SJSA1 (cell line): ENCODE measurements at places on chromosomes 2 and 18. TPM values are rescaled to one million over a fixed set of nuclear protein-coding genes. Genes with fewer than 3 reads are reported as not detected.

DNA sequence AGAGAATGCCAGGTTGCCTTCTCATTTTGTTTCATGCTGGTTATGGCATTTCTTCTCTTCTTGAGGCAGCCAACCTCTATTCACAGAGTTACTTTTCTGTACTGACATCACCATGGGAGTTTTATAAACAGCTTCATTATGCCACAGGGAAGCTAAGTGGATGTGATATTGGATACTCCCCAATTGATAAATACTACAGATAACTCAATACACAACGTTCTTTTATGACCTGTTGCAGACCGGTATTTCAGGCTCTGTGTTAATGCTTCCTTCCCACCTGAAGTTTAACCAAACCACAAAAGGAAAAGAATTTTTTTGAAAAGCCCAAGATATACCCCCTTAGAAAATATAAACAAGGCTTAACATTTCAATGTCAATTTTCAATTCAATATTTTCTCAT is 258.3 kb upstream of the SOX11 start:
- H3K27ac ChIP-seq = no peak overlapping the region
- DNase-seq = no peak
- H3K4me1 ChIP-seq = no peaks in the 10 kb centered on the region
- no peaks in the 10 kb centered on the region for H3K36me3 ChIP-seq
- no peaks in the 10 kb centered on the region for H3K27me3 ChIP-seq

- DNase-seq = no peak
- H3K4me1 ChIP-seq = peaks cover 27% of the 10 kb centered on the region
- no peaks in the 10 kb centered on the region for H3K27me3 ChIP-seq
- peak overlapping the region; percentile 48 for H3K27ac ChIP-seq
- no peaks in the 10 kb centered on the region for H3K36me3 ChIP-seq
These were observed 25.2 kb upstream of the LCLAT1 start for GRCh38 chr2:30421604-30422443.

DNA sequence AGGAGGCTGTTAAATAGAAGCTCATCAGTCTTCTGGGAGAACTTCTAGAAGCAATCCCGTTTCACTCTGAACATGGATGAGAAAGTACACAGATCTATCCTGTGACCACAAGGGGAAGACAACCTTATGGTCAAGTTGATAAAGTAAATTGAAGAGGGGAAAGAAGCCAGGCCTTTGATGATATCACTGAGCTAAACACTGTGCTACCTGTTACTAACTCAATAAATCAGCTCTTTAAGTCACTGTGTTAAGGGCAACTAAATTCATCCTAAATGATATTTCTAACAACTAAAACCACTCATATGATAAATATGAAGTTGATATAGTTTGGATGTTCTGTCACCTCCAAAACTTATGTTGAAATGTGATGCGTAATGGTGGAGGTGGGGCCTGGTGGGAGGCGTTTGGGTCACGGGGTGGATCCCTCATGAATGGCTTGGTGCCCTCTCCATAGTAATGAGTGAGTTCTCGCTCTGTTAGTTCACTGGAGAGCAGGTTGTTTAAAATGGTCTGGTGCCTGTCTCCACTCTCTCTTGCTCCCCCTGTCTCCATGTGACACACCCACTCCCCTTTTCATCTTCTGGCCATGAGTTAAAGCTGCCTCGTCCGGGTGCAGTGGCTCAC is 23.6 kb downstream of the OLA1 start:
- peaks cover 40% of the 10 kb centered on the region for H3K36me3 ChIP-seq
- no peaks in the 10 kb centered on the region for H3K4me1 ChIP-seq
- H3K27ac ChIP-seq = no peak overlapping the region
- H3K4me3 ChIP-seq = no peak overlapping the region
- no peaks in the 10 kb centered on the region for H3K27me3 ChIP-seq

DNA sequence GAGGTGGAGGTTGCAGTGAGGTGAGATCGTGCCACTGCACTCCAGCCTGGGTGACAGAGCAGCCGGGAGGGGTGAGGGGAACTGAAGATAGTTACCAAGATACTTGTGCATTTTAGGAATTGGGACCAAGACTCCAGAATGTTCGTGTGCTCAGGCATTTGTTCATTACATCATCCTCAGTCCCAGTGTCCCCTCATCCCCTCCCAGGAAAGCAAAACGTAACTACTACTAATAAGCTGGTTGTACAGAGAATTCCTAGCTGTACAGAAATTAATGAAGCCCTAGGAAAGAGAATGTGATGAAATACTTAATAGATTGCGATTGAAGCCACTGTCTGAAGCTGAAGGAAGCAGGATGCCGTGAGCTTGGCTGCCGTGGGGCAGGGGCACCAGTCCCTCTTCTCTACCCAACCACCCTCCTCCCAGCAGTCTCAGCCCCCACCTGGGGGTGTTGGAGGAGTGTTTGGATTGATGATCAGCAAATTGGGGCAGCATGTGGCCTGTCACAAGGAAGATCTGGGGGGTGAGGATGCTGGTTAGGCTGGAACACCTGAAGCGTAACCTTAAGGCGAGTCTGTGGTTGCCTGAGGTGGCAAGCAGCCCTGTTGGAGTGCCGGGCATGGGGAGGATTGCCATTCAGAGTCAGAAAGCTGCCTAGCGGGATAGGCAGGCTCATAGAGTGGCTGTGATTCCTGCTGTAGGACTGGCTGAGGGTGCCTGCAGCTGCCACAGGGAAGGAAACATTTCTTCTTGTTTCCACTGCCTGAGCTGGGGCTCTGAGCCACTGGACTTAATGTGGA is 140.9 kb downstream of the SH3RF3 start:
- no peaks in the 10 kb centered on the region for H3K27me3 ChIP-seq
- H3K36me3 ChIP-seq = no peaks in the 10 kb centered on the region
- H3K4me1 ChIP-seq = peaks cover 22% of the 10 kb centered on the region

- H3K27me3 ChIP-seq = no peaks in the 10 kb centered on the region
- H3K36me3 ChIP-seq = no peaks in the 10 kb centered on the region
- peaks cover 43% of the 10 kb centered on the region for H3K4me1 ChIP-seq
- peak overlapping the region; percentile 55 for H3K27ac ChIP-seq
These were observed 10.9 kb downstream of the INPP4A start for GRCh38 chr2:98455494-98455976.

DNA sequence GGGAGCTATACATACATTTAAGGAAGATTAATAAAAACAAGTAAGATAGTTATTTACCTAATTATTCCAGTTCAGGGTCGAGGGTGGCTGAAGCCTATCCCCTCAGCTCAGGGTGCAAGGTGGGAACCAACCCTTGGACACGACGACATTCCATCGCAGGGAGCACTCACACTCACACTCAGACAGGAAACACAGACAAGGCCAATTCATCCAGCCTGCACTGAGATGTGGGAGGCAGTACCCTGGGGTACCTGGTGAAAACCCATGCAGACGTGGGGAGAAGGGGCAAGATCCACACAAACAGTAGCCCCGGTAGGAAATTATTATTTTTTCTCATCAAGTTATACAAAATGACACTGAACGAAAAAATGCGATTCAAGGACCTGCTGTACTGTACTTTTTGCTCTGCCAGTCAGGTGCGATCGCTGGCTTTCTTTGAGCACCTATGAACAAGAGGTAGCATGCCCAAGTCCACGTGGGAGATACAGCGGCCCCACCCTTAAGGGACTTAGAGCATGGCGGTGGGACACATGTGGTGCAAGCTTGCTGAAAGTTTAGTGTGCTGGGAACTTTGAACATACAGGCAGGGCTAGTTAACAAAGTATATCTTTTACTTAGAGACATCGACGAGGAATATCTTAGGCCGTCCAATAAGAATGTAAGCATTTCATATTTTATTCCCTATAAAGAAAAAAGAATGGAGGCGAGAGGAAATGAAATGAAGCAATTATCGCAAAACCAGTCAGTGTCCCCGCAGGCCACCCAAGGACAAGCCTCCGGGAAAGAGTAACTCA is 624 bp downstream of the METTL8 start:
- no peaks in the 10 kb centered on the region for H3K27me3 ChIP-seq
- DNase-seq = no peak
- peak overlapping the region; percentile 71 for H3K4me3 ChIP-seq
- H3K4me1 ChIP-seq = peaks cover 10% of the 10 kb centered on the region

DNA sequence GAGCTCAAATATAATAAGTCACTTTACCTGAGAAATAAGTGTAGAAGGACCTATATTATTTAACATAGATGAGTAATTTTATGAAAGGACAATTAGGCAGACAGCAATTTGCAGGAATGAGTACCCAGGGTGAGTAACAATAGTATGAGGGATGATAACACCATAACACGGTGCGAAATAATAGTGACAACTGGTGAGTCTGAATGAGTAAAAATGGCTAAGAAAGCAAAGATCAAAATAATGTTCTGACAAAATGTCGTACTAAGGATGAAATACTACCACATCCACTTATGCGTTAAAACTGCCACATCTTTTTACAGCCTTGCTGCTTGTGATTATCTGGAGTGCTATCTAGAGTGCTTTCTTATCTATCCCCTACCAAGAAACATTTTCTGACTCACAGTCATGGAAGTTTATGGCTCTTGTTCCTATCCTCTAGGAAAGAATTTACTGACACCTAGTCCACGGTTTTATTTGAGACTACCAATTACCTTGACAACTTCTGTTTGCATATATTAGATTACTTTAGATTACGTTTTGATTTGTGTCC is 929.7 kb downstream of the LRP1B start:
- DNase-seq = no peak
- no peak overlapping the region for H3K4me3 ChIP-seq
- no peaks in the 10 kb centered on the region for H3K36me3 ChIP-seq
- no peaks in the 10 kb centered on the region for H3K4me1 ChIP-seq
- H3K27me3 ChIP-seq = no peaks in the 10 kb centered on the region

GRCh38 chr2:136069773-136070172 is 48.2 kb downstream of the CXCR4 start:
- H3K36me3 ChIP-seq = no peaks in the 10 kb centered on the region
- H3K27ac ChIP-seq = no peak overlapping the region
- no peaks in the 10 kb centered on the region for H3K27me3 ChIP-seq
- DNase-seq = no peak

GRCh38 chr2:174670446-174670845 is 72.8 kb upstream of the WIPF1 start:
- no peak overlapping the region for H3K27ac ChIP-seq
- H3K4me1 ChIP-seq = peaks cover 15% of the 10 kb centered on the region
- H3K27me3 ChIP-seq = no peaks in the 10 kb centered on the region
- H3K36me3 ChIP-seq = peaks cover 37% of the 10 kb centered on the region
- no peak for DNase-seq

GRCh38 chr2:226362980-226363379 is 436.6 kb downstream of the IRS1 start:
- H3K27me3 ChIP-seq = no peaks in the 10 kb centered on the region
- H3K36me3 ChIP-seq = no peaks in the 10 kb centered on the region
- no peak overlapping the region; the same call in 1 of the 2 replicates for H3K27ac ChIP-seq
- H3K4me1 ChIP-seq = peaks cover 10% of the 10 kb centered on the region
- peak; percentile 44 for DNase-seq
- H3K4me3 ChIP-seq = no peak overlapping the region

GRCh38 chr2:20094142-20094755 is 42.8 kb upstream of the LAPTM4A start:
- no peak for DNase-seq
- H3K4me1 ChIP-seq = peaks cover 41% of the 10 kb centered on the region

DNA sequence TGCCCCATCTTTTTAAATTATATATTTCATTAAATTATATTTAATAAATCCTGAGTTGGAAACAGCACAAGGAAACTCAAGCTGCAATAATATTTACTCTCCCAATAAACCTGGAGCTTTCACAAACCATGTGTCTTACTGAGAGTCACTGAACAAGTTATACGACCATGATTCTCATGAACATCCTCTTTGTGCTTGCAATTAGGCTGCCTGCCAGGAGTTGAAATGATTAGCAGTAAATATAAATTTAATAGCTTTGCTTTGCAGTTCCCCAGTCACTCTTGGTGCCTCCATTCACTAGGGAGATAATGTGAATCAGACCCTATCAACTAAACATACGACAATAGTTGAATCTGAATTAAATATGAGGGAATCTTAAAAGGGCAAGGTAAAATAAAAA is 905.1 kb downstream of the NRXN1 start:
- H3K4me1 ChIP-seq = no peaks in the 10 kb centered on the region
- no peaks in the 10 kb centered on the region for H3K27me3 ChIP-seq

DNA sequence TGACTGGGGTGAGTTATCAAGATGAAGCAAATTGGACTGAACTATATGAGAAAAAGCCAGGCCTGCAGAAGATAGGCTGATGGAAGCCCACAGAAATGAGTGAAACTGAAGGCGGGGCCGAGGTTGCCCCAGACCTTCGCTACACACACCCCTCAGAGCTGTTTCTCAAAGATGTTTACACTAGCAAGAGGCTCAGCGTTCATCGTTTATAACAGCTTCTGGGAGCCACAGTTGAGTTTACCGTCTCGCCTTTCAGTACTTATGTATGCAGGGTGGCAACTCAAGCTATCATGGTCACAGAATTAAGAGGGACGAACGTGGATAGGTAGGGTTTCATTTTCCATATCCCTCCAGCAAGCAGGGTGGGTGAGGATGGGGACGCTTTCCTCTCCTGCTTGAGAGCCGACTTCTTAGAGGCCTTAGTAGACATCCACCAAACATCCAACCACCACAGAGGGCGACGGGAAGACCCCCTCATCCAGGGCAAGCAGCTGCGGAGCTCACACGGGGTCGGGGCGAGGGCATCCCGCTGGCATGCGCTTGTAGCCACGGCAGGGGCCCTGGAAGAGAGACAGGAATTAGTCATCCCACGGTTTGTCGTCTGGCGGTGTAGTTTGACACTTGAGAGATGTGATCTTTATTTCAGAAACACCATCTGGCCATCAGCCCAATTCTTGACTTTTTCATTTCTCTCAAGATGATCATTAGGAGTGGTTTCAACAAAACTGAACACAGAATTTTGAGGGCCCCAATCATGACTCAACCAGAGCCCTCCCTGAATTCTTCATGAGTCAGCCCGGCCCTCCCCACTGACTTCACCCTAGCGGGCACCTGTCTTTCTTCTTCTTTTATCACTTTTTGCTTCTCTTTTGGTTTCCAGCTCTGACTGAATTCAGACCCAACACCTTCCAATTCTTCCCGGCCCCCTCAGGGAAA is 109.1 kb upstream of the CTDP1 start:
- H3K27ac ChIP-seq = peak overlapping the region; percentile 79
- no peaks in the 10 kb centered on the region for H3K36me3 ChIP-seq

DNA sequence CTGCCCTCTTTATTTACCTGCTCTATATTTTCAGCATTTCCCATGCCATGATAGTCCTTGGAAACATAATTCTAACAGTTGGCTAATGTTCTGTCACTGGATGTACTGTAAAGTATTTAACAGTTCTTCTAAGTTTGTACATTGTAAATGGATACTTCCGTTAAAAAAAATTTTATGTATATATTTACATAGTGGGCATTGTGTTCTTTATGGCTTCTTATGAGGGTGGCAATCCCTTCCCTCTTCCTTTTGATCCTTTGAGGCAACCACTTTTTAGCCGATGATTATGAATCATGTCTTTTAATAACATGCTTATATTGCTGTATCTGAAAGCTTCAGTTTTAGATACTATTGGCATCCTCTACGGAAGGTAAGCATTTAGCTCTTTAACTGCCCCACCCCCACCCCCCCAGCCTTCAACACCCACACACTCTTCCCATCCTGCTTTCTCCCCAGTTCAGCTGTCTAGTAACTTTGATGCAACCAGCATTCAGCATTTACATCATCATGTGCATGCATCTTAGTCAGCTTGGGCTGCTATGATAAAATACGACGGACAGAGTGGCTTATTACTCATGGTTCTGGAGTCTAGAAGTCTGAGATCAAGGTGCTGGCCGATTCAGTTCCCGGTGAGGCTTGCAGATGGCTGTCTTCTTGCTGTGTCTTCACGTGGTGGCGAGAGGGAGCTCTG is 21.0 kb upstream of the EDAR start:
- peaks cover 12% of the 10 kb centered on the region; the same call in 1 of the 2 replicates for H3K27me3 ChIP-seq
- no peak overlapping the region for H3K27ac ChIP-seq
- H3K36me3 ChIP-seq = no peaks in the 10 kb centered on the region
- no peak for DNase-seq

The CDH19 gene
- total RNA-seq = not detected in 2 replicates

The ABCA12 gene
- 0.11 TPM in 1 of 2 replicates, not detected in the other for total RNA-seq

The ARHGAP28 gene
- 0.41 and 1.9 TPM in 2 replicates for total RNA-seq

The HNMT gene
- 47.6 and 65.8 TPM in 2 replicates for total RNA-seq

The TPO gene
- total RNA-seq = not detected in 2 replicates

The ABCG5 gene
- not detected in 2 replicates for total RNA-seq

The MCEE gene
- 6.2 and 9.6 TPM in 2 replicates for total RNA-seq

The ADRA2B gene
- not detected in 2 replicates for total RNA-seq
